Sciatic nerve (tissue), 2 donors: ENCODE measurements at places on chromosomes 4 and X.

DNA sequence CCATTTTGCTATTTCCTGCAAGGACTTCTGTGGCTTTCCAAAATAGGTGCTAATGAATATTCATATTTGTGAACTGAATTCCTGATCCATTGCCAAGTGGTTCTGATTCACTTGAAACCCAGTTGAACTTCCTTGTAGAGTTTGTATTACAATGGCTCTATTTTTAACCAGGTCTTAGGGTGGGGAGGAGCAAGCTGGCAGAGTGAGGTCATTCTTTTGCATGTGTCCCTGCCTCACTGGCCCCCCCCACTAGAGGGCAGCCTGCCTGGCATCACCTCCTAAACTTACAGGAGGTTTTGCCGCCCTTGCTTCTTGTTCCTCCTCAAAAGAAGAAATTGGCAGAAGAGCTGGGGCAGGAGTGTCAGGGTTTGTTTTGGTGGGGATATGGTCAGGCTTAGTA, 10.5 kb downstream of the PTTG2 start:
- peak; percentile 73 for DNase-seq

- peak; percentile 75 for DNase-seq
Observed at GRCh38 chr4:169269916-169270809, 593 bp downstream of the SH3RF1 start.

- DNase-seq: no peak
Observed at GRCh38 chr4:147418226-147418625, 62.7 kb upstream of the EDNRA start.

DNA sequence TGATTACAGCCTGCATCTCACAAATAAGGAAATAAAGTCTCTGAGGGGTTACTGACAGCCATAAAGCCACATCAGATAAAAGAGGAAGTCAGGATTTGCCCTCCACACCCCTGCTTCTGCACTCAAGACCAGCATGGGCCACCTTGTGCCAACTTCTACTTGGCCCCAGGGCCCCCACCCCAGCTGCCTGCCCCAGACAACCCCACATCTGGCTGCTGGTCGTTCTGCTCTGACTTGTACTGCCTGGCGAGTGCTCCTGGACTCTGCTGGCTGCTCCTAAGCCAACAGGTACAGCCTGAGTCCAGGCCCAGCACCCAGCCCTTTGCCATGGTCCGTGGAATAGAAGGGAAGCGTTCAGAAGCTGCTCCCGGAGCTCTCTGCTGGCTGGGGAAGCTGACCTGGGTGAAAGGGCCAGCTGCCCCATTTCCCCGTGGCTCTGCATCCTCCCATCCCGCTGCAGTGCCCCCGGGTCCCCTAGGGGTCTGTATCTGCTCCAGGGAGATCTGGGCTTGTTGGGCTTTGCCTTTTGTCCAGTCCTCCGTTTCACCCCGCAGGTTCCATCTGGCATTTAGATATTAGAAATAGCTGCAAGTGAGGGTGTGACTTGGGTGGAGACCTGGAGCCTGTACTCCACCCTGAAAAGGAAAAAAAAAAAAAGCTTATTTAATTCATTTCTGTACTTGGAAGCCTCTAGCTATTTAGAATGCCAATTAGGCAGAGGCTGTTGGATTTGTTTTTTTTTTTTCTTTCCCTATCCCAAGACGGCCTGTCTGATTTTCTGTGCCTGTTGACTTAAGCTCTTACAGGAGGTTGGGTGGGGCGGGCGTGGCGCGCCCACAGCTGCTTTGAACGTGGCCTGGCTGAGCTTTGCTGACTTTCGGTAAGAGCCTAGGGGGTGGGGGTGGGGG, 194.7 kb downstream of the PTTG2 start:
- DNase-seq: no peak

DNA sequence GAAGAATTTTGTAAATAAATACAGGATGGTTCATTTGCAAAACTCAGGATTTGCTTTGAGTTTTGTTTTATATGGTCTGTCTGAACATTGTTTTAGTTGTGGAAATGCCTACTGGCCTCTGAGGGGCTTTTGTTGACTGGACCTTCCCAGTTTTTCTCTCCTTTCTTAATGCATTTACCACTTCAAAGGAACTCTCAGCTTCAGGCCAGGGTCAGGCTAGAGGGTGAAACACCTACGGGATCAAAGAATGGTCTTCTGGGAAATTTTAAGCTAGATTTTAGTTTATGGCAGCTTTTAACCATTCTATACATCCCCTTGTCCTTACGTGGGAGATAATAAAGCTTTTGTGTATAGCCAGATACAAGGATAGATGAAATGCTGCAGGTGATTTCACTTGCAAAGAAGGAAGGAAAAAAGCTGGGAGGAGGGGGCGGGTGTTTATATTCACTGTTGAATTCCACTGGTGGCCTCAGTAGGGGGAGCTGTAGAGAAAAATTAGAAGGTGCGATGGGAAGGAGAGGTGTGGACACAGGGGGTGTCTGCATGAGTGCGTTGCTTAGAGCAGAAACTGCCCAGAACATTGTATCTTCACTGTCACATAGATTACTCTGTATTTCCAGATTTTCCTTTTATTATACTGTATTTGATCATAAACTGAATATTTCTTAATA, 151.8 kb downstream of the TSPAN5 start:
- DNase-seq: no peak

DNA sequence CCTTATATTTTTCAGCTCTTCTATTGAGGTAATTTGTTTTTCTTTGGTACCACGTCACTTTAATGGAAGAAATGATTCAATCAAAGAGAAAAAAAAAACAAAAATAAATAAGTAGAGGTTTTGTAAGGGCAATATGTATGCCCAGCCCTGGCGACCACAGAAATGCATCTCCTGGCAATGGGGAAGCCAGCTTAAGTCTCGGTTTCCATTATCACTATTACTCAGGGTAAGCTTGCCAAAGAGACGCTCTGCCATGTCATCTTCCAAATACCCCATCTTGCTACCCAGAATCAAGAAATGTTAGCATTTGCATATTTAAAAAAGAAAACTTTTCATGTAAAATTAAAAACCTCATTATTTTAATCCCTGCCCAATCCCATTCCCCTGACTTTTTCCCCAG, 68.8 kb downstream of the FAM47C start:
- DNase-seq: no peak

DNA sequence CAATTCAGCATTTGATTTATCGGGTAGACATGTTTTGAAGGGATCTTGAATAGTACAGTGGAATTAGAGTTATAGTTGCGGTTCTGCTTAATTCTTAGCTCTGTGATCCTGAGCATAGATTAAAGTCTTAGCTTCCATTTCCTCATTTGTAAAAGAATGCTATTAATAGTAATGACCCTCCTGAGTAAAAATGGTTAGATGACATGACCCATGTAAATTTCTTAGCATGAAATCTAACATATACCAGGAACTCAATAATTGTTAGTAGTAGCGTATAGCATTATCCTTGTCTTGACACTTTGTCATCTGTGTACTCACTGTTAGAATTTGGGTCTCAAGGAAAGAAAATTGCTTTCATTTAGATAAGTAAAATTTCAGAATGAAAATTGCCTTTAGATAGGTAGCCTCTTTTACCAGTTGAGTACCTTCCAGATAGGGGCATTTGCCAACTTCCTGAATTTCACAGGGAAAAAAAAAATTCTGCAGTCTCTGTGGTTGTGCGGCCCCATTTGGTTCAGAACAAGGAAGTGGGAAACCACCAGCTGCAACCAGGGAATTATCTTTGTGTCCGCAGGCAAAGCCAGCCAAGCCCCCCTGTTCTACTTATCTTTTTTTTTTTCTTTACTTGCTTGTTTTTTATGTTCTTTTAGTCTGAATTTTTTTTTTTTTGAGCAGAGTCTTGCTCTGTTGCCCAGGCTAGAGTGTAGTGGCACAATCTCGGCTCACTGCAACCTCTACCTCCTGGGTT, 86.9 kb downstream of the TMEM164 start:
- no peak for DNase-seq

DNA sequence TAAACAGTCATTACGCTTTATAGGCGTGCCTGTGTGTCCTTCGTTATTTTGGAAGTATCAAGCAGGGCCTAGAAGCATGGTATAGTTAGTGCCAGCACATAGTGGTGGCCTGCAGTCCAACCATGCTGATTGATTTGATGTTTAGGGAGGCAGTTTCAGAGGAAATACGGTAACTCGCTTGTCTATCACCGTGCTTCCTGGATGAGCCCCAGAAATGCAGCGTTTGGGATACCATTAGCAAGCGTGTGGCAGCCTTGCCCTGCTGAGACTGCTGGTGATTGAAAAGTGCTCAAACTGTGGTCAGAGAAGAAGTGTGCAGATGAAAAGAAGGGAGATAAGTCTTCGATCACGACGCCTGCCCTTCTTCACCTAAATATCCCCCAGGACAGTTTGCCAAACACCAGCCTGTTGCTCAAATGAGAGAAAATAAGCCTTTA, 158.4 kb downstream of the CHIC2 start:
- DNase-seq: no peak

DNA sequence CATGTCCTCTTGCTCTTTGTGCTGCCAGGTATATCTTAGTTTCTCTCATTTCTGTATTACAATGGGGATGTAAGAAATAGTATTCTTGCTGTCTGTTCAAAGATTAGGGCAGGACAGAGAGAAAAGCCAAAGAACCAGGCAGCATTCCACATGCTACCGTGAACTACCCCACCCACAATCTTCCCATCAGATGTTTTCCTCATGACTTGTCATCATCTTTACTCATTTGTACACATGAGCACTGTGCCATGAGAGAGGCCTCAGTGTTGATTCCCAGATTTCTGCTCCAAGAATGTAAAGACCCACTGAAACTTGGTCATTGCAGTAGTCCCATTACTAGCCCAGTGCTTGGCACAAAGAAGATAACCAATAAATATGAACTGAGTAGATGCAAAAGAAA, 354.6 kb upstream of the RASGEF1B start:
- DNase-seq: no peak

- DNase-seq: no peak
Observed at GRCh38 chrX:46209037-46209436, 336.2 kb downstream of the ZNF674 start.

GRCh38 chrX:94850811-94851210, 1176.8 kb downstream of the FAM133A start:
- DNase-seq: no peak

DNA sequence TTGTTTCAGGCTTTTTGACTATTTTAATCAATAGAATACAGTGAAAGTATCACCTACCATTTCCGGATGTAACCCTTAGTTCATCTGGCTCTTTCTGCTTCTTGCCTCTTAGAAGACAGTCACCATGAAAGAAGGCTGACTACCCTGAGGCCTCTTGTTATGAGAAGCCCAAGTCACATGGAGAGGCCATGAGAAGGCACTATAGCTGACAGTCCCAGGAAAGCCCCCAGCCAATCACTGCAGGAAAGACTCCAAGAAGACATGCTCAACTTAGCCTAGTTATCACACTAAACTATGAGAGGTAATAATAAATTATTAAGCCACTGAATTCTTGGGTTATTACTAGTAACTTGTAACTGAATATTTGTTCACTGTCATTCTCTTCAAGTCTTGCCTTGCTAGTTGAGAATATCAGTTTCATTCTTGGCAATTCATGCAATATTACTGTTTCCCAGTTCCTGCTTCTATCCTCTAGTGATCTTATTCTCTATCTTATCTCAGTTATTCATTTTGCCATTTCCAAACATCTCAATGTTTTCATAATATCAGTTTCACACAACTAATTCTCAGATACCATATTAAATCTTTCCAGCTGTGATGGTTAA, 57.1 kb upstream of the GUCY1A1 start:
- no peak for DNase-seq

DNA sequence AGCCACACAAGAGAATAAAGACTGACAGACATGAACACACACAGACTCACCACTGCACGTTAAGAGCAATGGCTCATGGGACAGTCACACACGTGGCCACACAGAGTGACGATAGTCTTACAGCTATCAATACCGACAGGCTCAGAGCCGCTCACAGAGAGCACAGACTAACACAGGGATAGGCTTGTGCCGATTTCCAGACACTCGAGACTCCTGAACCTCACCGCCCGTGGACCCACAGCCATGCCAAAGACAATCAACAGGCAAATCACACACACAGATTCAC, 716 bp upstream of the SLC38A5 start:
- no peak for DNase-seq

GRCh38 chr4:95268819-95269565, 279.8 kb downstream of the UNC5C start:
- no peak for DNase-seq

DNA sequence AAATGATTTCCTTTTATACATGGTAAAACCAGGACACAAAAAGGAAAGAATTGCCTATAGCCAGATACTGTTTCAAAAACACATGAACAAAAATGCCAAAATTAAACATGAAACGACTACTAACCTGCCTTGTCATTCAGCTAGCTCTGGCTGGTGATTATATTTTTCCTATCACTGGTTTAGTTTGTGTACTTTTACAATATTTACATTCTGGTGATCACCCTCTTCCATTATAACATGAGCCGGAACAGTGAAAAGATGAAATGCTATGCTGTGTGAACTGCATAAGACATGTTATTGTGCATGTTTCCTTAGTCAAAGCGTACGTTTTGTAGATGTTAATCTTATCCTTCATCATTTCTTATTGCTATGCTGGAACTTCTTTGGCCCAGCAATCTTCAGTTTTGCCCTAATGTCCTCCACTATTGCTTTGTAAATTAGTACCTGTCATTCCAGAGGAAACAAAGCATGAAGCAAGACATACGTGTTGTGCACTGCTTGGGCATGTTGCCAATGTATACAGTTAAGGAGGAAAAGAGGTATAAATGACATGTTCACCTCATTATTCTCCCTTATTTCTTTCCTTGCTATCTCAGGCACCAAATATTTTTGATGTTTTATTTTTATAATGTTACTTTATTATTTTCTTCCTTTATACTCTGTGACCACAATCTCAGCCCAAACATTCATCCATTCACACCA, 386.3 kb downstream of the ARHGAP24 start:
- DNase-seq: no peak

- DNase-seq: no peak
Observed at GRCh38 chr4:184895012-184895695, 69.4 kb upstream of the ACSL1 start.

- no peak for DNase-seq
Observed at GRCh38 chr4:101222156-101222845, 125.0 kb downstream of the PPP3CA start.

- DNase-seq: no peak
Observed at GRCh38 chrX:133346026-133346425, 69.3 kb downstream of the GPC4 start.

- DNase-seq: peak; percentile 71
Observed at GRCh38 chrX:70452143-70452733, 7.6 kb downstream of the DLG3 start.
